Stimulated activated CD4-positive, alpha-beta T cell treated with anti-CD3 and anti-CD28 coated beads, Interleukin-1b, Interleukin-23, amount 100 ng/mL, for 1 hour (primary cell): ENCODE measurements at places on chromosomes 7 and 10.

- DNase-seq: no peak
Measured at GRCh38 chr10:115129752-115130151, 36.6 kb downstream of the ATRNL1 start.

DNA sequence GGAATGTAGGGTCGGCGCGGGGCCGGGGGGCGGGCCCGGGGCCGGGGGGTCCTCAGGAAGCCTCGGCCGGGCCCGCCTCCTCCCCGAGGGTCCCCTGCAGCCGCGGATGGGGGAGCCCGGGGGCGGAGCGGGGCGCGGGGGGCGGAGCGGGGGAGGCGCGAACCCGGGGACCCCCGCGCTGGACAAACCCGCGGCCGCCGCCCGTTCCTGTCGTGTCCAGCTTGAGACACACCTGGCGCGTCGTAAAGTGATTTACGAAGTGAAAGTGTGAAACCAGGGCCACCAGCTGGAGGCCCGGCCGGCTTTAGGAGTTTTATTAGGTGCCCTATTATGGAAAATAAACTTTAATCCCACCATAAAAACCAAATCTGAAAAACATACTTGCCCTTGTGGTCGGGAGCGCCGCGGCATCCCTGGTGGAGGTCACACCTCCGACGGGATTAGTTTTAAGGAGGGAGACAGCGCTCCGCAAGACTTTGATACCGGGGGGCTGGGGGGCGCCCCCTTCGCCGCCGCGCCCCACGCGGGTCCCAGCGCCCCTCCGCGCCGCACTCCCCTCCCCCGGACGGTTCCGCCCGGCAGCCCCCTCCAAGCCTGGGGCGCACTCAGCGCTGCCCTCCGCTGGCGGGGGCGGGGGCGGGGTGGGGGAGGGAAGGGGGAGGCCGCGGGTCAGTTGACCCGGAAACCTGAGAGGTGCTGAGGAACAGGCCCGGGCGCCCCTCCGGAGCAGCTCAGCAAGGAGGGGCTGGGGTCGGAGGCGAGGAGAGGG, 10.3 kb downstream of the MNX1 start:
- no peak for DNase-seq

DNA sequence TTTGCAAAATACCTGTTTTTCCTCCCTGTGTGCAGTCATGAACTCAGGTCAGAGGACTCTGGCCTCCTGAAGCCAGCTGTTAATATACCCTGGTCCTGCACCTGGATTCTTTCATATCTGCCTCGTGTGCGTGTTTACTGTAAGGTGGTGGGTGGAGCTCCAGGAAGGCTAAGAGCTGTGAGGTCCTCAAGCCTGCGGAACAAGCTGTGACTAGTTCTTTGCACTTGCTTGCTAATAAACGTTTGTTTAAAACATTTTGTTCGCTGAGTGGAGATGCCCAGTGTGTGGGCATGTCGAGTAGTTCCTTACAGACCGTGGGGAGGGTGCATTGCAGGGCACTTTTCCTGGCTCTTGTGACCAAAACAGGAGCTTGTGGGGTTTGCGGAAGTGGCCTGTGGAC, 139.0 kb downstream of the DOCK1 start:
- no peak for DNase-seq

GRCh38 chr10:11297136-11297535, 279.5 kb downstream of the CELF2 start:
- no peak for DNase-seq

DNA sequence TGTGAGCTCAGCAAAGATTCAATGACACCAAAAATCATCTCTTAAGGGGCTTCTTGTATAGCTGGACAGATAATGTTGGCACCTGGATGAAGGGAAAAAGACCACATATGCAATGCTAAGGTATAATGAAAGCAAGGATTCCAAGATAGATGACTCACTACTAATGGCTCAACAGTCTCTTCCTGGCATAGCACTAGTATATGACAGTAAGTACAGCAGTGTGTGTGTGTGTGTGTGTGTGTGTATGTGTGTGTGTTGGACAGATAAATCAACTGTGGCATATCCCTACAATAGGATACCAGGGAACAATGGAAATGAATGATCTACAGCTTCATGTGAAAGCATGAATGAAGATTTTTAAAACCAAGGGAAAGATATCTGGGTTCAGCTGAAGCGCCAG, 257.1 kb downstream of the SFMBT2 start:
- no peak for DNase-seq

DNA sequence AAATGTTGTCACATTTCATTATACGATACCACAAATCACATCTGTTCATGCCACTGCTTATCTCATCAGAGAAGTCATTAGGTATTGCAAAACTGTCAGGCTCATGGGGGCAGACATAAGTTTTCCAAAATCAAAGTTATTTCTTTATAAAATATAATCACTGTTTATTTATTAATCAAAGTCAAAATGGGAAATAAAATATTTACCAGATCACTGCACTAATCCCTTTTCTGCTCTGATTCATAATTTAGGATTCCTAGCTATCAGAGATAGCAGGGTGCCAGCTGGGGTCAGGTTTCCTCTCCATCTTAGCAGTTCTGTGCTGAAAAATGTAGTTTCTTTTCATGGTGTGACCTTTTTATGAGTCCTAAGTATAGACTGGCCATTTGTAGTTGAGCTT, 117.7 kb upstream of the LANCL2 start:
- no peak for DNase-seq

DNA sequence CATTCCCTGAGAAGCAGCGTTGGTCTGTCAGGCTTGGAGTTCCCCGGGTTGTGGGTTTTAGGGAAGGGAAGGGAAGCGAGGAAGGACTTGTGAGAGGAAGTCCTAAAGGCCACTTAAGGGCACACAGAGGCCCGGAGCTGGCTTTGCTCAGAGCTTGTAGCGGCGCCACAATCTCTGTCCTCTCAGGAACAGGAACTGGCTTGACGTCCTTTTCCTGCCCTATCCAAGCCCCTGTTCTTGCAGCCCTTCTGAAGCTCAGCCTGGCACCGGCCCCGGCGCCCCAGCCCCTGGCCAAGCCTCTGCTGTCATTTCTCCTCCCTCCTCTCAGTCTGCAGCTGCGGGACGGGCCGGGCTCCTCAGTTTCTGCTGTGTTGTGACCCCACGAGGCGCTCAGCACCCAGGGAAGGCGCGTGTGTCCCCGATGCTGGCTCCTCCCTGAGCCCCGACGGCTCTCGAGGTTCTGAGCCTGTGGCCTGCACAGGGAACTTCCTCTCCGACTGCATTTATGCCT, at the start of gene GIMAP8:
TSS of gene GIMAP8 (plus strand) at position 140 of the 511 bp plus-strand sequence. CDS start 16,069 bp downstream, outside the sequence.
- DNase-seq: no peak

- DNase-seq: no peak
Measured at GRCh38 chr10:5941579-5941978, 35.8 kb downstream of the IL15RA start.

DNA sequence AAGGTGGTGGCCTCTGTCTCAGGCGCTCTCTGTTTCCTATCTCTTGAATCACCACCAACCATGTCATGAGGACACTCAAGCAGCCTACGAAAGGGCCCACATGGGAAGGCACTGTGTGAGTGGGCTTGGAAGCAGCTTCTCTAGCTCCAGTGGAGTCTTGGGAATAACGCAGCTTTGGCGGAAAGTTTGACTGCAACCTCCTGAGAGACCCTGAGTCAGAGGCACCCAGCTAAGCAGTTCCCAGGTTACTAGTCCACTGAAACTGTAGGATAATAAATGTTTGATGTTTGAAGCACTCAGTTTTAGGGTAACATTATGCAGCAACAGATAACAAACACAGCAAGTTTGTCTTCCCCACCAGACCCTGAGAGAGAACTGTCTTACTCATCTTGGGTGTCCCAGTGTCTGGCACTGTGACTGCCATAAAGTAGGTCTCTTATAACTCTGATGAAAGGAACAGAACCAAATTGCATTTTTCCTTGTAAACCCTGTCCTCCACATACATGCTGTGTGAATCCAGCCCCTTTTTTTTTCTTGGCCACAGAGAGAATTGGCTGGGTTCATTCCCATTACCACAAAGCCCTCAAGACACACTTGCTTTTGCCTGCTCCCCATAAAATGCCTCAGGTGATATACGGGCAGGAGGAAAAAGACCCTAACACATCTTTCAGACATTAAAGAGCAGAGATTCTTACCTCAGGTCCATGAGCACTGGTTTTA, 185.5 kb downstream of the ZNF365 start:
- DNase-seq: no peak

- DNase-seq: no peak
Measured at GRCh38 chr10:31383810-31384588, 65.0 kb downstream of the ZEB1 start.

- DNase-seq: no peak
Measured at GRCh38 chr10:13815756-13816155, 229.0 kb downstream of the PRPF18 start.

- no peak for DNase-seq
Measured at GRCh38 chr7:104983076-104983577, 30.9 kb upstream of the KMT2E start.

DNA sequence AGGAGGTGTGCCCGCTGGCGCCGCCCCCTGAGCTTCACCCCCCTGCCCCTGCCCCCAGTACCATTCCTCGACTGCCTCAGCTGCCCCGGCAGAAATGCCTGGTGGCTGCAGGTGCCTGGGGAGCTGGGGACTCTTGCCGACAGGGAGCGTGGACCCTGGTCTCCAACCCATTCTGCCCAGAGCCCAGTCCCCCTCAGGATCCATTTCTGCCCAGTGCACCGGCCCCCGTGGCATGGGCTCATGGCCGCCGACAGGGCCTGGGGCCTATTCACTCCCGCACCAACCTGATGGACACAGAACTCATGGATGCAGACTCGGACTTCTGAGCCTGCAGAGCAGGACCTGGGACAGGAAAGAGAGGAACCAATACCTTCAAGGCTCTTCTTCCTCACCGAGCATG, 12.7 kb upstream of the AHCYL2 start:
- DNase-seq: no peak

DNA sequence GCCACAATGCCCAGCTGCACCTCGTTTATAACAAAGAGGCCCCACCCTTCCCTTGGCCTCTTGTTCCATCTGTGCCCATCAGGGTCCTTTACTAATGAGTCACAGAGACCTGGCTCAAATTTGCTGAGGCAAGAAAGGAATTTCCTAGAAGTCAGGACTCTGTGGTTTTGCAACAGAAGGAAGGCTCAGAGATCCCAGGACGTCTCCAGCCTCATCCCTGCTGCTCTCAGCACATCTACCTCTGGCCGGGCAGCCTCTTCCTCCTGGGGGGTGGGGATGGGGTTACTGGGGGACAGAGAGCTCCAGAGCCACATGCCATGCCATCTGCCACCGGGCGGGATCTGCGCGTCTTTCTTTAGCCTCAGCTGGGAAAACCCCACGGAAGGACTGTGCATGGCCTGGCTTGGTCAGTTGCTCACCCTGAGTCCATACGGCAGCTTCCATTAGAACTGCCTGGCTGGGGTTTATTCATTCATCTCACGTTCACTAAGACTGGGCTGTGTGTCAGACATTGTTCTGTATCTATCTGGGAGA, 41.9 kb upstream of the PSMG3 start:
- DNase-seq: no peak

DNA sequence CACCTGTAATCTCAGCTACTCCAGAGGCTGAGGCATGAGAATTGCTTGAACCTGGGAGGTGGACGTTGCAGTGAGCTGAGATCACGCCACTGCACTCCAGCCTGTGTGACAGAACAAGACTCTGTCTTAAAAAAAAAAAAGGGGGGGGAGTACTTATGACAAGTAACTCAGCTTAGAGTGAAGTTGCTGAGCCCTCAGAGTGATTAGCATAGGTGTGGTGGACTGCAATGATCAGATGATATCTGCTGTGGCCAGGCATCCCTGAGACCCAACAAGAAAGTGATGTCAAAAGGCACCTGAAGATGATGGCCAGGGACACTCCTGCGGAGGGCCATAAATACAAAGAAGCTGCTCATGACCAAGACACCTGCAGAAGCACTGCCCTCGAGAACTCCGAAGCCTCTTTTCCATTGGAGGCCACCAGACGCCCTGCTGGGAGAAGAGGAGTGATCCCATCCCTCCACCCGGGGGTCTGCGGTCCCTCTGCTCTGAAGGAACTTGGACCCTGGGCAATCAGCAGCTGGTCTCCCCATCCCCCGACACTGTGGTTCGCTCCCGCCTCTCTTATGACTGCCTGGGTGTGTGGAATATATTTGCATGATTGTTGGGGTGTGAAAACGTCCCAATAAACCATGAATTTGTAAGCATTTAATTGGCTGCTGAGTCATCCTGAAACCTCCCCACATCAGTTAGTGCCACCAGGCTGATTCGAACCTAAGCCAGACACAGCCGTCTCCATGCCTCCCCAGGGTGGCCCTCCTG, 46.0 kb downstream of the RASGEF1A start:
- DNase-seq: no peak

- no peak for DNase-seq
Measured at GRCh38 chr7:55179931-55180682, 161.3 kb downstream of the EGFR start.

DNA sequence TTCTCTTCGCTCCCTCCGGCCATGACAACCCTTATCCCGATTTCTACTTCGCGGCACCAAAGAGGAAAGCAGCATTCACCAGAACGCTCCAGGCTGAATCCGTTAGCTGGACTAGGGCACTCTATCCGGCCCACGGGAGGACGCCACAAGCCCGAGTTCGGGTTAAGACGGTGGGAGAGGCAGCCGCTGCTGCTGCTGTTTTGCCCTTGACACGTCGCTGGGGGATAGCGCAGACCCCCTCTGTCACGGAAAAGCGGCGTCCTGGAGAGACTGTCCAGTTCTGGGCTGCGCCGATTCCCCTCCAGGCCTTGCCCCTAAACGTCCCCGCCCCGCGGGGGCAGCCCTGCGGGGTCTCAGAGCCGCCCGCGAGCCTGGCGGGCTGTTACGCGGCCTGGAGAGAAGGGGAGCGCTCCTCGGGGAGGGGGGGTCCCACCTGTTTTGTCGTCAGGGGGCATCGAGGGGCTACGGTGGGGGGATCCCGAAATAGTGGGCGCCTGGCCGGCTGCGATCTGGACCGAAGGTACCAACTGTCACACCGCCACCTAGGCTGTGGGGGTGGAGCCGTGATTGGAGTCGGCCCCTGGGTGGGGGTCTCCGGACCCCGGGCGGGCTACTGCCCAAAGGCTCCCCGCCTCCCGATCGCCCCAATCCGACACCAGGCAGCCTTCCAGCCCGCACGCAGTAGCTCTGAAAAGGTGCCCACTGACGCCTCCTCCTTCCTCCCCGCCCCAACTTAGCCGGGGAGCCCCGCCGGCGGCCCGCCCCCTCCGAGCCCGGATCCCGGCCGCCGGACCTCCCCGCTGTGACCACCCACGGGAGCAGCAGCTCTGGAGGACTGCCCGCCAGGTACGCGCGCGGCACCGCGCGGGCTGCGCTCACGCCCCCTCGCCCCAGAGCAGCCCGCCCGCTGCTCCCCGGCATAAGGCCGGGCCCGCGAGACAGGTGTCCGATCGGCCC, 772 bp downstream of the SGMS1 start:
- DNase-seq: no peak

GRCh38 chr7:83455612-83456011, 193.3 kb downstream of the SEMA3E start:
- DNase-seq: no peak

GRCh38 chr10:84890706-84891105, 562.3 kb downstream of the CCSER2 start:
- no peak for DNase-seq

GRCh38 chr7:147803151-147803550, 787.4 kb upstream of the C7orf33 start:
- no peak for DNase-seq

GRCh38 chr10:109239371-109239770, 683.9 kb downstream of the XPNPEP1 start:
- no peak for DNase-seq
